Stimulated activated CD8-positive, alpha-beta memory T cell treated with anti-CD3 and anti-CD28 coated beads, Interleukin-4, amount 100 ng/mL, for 4 hours (primary cell): ENCODE measurements at places on chromosomes 16 and 17.
A peak's percentile ranks its signal among the peaks of the same experiment; 100 is the strongest.

DNA sequence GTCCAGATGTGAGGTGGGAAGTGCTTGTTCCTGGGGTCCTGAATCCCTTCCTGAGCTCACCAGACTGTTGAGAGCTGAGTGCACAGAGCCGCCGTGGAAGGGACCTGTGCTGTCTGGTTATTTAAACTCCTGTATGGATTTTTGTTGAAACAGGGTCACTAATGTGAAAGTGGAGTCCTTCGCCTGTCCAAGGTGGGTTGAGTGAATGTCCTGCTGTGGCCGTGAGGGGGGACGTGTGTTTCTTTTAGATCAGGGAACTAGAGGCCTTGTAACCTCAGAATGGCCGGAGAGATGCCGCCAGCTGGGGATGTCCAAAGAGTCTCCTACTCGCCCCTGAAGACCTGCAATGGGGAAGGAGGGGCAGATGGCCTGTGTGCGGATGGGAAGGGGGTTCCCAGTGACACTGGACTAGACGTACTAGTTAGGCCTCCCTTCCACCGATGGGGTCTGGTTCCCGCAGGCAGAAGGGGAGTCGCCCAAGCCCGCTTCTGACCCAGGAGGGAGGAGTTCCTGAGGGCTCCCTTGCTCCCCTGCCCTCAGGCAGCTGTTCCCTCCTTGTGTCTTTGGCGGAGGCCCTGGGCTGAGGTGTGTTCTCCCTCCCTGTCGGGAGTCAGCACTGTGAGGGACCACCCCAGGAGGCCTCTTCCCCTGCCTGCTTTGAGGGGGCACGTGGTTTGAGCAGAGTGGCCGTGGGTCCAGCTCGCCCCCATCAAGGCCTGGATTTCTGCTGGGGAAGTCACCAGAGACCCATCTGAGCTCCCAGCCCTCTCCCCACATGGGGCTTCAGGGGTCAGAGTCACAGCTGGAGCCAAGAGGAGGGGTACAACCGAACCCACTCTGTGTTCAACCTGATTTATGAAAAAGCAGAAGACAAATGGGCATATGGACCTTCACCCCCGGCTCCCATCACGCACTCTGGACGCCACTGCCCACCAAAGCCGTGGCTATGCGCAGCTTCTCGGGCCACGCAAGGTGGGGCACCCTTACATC lies 30.9 kb downstream of the OR1D5 start:
- no peak for DNase-seq

DNA sequence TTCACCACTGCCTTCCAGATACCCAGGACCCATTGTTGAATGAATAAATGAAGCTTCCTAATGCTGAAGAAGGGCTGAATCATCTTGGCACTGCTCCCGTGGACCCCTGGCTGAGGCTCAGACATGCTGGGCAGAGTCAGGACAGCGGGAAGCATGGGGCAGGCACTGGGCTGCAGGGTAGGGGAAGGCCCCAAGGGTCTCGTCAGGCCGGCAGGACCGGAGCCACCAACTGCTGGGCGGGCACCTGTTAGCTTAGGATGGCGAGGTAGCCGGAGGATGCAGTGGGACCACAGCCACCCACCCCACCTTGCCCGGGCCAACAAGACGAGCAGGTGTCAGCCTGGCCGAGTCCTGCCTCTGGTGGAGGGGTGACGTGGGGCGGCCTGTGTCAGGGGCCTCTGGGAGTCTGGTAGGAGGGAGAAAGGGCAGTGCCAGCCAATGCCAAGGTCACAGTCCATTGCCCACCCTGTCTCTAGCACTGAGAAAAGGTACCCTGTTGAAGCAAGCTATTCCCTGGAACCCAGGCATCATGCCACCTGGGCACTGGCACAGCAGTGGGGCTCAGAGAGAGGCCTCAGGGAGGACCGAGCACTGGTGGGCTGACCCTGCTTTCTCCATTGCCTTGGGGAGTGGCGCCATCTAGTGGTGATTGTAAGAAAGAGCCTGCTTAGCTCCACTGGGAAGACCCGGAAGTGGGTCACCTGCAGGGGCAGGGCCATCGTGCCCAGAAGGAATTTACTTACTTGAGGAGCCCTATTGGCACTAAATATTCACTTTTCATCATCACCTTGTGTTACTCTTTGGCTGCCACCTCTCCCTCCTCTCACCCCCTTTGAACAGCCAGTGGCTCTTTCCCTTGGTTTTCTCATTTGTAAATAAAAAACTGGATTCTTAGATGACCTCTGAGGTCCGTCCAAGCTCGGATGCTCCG lies 3.0 kb upstream of the DLX3 start:
- peak; percentile 51 for DNase-seq

GRCh38 chr17:77502626-77503292 lies 362.0 kb downstream of the SEC14L1 start:
- no peak for DNase-seq

DNA sequence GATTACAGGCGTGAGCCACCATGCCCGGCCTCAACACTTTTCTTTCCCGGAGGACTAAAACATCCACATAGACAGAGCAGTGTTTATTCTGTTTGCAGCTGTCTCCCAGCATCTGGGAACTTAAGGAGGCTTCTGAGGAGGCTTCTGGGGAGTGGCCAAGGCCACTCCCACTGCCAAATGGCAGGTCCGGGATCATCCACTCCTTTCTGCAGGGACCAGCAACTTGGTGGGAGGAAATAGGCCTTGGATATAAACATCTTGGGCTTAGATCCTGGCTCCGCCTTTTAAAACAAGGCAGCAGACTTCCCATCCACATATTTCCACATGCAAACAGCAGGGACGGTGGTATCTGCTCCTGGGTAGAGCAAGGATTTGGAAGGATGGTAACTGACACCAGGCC lies 14.1 kb upstream of the SPATA32 start:
- DNase-seq = no peak

DNA sequence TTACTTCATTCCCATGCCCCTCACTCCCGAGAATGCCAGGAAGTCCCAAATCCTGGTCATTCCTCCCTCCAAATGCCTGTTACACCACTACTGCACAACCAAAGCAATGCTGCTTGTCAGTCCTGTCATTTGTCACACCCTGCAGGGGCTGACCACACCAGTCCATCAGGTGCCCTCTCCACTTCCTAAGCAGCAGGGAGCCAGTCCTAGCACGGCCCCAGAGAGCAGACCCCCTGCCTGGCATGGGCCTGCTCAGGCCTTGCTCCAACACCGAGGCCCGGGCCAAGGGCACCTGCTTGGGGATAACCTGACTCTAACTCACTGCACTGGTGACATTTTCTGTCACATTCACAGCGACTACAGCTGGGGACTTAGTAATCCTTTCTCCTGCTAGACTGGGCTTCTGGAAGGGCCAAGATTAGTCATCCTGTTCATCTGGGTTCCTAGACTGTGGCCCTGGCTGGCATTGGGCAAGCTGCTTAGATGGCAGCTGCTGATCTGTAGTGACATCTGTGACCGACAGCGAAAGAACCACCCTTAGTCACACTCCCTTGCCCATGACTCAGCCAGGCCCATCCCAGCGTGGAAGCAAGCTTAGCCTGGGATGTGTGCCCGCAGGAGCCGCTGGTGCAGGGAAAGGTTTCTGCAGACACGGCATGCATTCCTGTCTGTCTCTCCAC lies 5.4 kb downstream of the ALYREF start:
- no peak for DNase-seq

- DNase-seq = no peak
Measured at GRCh38 chr16:1134776-1135458, 18.0 kb upstream of the CACNA1H start.

DNA sequence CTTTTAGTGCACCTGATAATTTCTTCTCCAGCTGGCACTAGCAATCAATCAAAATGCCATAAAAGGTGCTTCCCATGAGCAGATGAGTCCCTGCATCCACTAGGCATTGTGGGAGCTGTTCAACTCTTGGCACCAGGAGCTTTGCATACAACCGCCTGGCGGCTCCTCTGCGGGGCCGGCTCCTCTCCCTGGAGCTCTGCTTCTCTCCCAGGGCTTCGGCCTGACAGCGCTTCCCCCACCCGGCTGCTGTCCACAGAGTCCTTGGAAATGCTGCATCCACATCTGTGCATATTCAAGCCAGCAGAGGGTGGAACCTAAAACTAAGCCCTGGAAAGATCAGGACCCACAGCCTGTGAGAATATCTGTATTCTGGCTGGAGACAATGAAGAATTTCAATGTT lies 62.9 kb downstream of the LMF1 start:
- no peak for DNase-seq
